T-helper 17 cell (primary cell): ENCODE measurements at places on chromosomes 12 and 14.

- DNase-seq, result peak; percentile 49
Measured at GRCh38 chr14:106044949-106045596, 518.7 kb downstream of the TMEM121 start.

GRCh38 chr12:70178038-70178437 lies 65.2 kb upstream of the CNOT2 start:
- DNase-seq, result no peak

DNA sequence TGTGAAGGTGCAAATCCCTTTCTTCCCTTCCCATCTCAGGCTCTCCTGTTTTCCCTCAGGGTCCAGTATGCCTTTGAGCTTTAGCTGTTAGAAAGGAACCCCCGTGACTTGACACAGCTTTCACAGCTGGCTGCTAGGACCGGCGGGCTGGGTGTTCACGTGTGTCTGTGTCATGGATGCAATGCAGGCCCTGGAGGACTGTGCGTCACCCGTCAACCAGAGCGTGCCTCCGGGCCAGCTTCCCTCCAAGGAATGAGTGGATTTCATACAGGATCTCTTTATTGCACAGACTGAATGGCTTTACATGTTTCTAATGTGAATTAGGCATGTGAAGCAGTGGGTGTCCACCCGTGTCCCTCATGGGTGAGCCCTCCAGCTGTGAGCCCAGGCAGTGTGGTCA lies 77.4 kb downstream of the AACS start:
- DNase-seq, result no peak

- no peak for DNase-seq
Measured at GRCh38 chr12:807041-807735, 54.8 kb downstream of the WNK1 start.

DNA sequence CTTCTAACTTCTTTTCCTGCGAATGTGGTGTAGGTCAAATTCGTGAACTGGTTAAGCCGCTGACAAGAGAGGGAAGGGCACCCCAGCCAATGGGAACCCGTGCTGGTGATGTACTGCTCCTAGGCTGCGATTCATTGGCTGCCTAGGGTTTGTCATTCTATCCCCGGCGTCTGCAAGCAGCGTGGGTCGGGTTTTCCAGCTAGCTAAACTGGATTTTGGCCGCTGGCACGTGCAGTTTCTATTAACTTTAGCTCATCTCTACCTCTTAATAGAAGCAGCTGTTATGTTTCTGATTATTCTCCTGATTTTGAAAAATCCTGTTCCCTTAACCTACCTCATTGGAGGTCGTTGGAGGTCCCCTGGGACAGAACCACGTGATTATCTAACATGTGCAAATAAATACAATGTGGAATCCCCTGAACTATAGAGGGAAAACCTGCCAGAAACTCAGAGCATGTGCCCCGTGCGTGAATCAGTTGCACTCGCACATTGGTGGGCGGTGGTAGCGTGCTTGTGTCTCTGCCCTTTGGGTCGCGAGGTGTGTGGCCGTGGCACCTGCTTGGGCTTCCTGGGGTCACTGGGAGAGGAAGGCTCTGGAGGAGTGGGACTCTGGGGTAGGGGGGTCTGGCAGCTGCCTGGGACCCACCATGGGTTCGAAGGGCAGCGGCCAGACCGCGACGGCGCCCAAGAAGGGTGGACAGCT lies 876 bp upstream of the PPM1A start:
- DNase-seq, result peak; percentile 64

- no peak for DNase-seq
Measured at GRCh38 chr12:127900386-127900785, 366.6 kb upstream of the TMEM132C start.

DNA sequence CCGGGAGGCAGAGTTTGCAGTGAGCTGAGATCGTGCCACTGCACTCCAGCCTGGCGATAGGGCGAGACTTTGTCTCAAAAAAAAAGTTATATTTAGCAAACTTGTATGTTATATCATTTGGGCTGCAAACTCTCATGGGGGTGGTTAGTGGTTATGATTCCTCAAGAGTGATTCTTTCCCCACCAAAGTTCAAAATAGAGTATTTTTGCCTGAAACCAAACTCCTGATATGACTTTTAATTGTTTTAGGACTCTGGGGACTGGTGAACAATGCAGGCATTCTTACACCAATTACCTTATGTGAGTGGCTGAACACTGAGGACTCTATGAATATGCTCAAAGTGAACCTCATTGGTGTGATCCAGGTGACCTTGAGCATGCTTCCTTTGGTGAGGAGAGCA lies 18.6 kb downstream of the HSD17B6 start:
- no peak for DNase-seq

DNA sequence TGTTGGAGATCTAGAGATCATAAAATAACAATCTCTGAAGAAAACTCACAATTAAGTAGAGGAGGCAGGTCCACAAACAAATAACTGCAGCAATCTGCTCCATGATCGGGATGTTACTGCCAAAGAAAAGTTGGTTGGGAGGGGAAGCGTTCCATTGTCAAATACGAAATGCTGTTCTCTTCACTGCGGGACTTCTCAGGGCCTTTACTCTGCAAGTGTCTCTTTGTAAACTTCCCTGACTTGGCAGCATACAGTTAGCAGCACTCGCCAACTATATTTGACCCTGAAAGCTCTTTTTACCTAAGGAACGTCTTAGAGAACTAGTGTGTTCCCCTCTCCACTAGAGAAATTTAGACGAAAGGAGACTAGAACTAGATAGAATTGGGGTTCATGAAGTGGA lies 780.7 kb upstream of the TBX3 start:
- DNase-seq, result no peak

DNA sequence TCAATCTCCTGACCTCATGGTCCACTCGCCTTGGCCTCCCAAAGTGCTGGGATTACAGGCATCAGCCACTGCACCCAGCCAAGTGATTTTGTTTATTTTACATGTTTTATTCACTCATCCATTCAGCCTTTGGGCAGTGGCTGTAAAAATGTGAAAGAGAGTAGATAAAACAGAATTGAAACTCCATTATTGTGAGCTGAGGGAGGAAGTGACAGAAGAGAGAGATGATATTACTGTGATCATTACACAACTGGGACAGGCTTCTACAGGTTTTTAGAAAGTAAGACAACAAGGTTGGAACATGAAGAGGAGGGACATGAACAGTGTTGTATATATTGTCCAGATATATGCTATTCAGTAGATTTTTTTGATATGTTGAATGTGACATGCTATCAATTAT lies 25.0 kb downstream of the CREBL2 start:
- no peak for DNase-seq

GRCh38 chr14:60596139-60596538 lies 53.1 kb downstream of the SIX1 start:
- DNase-seq, result no peak

GRCh38 chr14:23121361-23121771 lies 2.3 kb upstream of the CEBPE start:
- no peak for DNase-seq

DNA sequence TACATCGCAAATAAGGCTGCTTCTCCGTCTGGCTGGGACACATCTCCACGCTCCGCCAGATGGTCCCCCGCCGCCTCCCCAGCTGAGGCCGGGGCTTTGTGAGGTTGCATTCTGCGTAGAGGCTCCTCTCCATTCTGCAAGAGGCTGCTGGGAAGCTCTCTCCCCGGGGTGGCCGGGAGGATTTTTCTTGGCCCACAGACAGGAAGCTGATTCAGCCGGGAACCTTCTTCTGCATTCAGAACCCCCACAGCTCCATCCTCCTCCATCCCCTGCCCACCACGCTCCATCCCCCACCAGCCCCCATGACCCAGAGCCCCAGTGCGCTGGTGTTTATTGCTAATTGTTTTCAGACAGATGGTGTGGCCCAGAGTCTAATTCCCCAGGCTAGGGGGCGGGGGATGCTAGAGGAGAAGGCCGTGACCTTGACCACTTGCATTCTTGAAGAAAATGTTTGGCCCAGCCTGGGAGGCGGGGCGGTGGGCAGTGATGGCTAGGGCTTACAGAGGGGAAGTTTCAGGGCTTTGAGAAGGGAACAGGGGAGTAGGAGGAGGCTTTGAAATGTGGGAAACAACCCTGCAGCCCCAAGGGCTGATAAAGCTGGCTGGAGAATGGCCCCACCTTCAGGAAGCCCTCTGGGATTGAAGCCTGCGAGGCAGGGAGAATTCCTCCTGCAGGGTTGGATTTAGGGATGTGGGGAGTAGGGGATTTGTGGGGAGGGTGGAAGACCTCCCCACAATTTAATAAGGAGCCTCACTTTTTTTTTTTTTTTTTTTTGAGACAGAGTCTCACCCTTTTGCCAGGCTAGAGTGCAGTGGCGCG lies 88.5 kb upstream of the NCOR2 start:
- no peak for DNase-seq

DNA sequence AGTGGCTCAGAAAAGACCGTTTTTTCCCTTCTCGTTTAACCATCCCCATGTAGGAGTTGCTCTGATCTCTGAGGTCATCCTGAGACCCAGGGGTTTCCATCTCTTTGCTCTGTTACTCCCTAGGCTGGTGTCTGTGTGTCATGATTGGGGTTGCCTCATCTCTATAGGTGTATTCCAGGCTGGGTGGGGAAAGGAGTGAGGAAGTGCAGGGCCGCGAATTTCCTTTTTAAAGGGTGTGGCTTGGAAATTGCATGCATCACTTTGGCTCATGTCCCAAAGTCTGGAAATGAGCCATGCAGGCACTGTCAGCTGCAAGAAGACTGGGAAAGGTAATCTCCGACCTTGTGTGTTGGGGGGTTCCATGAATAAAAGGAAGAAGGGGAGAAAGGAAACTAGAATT lies 201.9 kb downstream of the AACS start:
- no peak for DNase-seq

- no peak for DNase-seq
Measured at GRCh38 chr12:45575823-45576475, 153.6 kb upstream of the ARID2 start.

- DNase-seq, result no peak
Measured at GRCh38 chr14:80381807-80382363, 170.6 kb upstream of the DIO2 start.

- no peak for DNase-seq
Measured at GRCh38 chr14:87079416-87079815, 913.6 kb downstream of the GALC start.

- DNase-seq, result no peak
Measured at GRCh38 chr12:93536766-93537488, 35.5 kb upstream of the SOCS2 start.

GRCh38 chr14:53365486-53366130 lies 212.5 kb upstream of the DDHD1 start:
- DNase-seq, result no peak

DNA sequence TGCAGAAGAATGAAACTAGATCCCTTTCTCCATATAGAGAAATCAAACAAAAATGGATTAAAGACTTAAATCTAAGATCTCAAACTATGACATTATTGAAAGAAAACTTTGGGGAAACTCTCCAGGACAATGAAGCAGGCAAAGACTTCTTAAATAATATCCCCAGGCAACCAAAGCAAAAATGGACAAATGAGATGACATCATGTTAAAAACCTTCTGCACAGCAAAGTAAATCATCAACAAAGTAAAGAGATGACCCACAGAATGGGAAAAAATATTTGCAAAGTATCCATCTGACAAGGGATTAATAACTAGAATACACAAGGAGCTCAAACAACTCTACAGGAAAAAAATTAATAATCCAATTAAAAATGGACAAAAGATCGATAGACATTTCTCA lies 101.0 kb downstream of the RALGAPA1 start:
- no peak for DNase-seq

DNA sequence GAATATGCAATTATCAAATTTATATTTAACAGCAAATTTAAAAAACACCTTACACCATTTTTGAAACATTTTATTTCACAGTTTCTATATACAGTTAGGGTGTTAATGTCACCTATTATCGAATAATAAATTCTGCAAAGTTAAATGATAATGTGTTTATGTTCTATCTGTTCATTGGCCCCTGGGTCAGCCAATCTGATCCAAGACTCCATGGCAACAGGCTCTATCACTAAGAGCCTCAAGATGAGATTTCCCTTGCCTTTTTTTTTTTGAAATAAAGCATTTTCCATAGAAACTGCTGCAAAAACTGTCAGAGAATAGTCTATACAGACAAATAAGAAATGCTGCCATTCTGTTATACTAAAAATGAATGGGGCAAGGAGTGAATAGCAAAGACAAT lies 83.2 kb upstream of the STAC3 start:
- DNase-seq, result no peak

DNA sequence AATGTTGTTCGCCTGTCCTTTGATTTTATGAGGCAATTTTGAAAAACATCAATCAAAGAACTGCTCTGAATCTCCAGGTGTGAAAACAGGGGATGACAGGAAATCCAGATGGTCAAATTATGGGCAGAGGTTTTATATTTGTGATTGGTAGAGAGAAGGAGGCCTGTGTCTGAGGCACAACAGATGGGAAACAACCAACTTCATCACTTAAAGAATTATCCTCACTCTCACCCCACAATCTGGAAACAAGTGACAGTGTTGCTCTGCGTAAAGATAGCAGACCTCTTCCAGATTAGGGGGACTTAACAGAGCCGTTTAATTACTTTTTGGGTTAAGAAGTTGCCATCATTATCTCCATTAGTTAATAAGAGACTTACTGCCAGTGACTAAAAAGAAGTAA lies 64.1 kb upstream of the EGLN3 start:
- DNase-seq, result no peak

DNA sequence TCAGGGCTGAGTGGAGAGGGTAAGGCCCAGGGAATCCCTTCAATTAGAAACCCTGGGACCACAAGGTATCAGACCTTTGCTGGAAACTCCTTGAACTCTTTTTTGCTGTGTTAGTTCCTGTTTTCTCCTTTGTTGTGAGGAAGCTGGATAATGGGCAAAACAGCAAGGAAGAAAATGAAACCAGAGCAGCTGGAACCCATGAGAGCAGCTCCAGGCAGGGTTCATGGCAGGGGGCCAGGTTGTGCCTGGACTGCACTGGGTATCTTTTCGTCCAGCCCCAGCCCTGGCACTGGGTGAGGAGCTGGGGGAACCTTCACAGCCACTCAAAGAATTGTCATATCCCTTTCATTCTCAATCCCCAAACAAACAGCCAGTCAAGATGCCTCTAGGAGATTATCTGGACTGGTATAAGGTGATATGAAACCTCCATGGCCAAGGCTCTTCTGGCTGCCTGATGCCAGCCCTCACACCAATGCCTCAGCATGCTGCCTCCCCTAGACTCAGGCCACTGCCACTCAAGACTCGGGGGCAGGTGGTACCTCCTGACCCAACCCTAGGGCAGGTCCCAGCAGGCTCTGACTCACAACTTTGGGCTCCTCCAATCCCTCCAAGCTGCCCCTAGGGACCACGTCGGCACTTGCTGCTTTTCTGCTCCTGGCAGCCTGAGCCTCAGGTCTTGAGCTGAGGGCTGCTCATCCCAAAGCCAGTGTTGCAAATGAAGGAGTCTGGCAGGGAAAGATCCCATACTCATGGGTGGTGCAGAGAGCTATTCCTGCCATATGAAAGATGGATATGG lies 16.5 kb downstream of the FAM186B start:
- no peak for DNase-seq

- peak; percentile 15 for DNase-seq
Measured at GRCh38 chr14:21498540-21499526, 12.3 kb downstream of the METTL3 start.

GRCh38 chr14:79580906-79581305 lies 630.4 kb downstream of the DIO2 start:
- DNase-seq, result no peak

- DNase-seq, result no peak
Measured at GRCh38 chr12:45697371-45697770, 32.1 kb upstream of the ARID2 start.

- no peak for DNase-seq
Measured at GRCh38 chr14:102471921-102472790, 37.4 kb downstream of the ANKRD9 start.
